ENCODE measurements at places on chromosomes 12 and 14.

- DNase-seq, result no peak
Observed at GRCh38 chr14:106789318-106789717, 1262.9 kb downstream of the TMEM121 start.

- peak; percentile 77 for DNase-seq
Observed at GRCh38 chr12:11553871-11554533, 95.5 kb upstream of the ETV6 start.

DNA sequence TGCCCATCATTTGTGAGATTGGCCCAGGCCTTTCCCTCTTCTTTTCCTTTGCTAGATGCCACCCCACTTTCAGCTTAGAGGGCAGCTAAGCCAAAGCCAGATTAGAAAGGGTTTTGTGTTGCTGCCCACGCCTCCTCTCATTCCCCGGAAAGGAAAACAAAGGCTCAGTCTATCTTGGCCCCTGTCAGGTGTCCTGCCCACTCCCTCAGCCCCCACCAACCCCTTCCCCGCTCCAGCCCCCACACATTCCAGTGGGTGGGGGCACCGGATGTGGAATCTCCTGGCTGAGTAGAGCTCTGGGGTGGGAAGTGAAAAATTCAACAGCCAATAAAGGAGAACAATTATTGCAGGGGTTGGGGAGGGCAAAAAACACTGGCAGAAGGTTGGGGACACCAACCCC, 2.2 kb downstream of the BLOC1S1 start:
- no peak for DNase-seq

GRCh38 chr14:29663281-29663801, 264.3 kb downstream of the PRKD1 start:
- DNase-seq, result no peak

DNA sequence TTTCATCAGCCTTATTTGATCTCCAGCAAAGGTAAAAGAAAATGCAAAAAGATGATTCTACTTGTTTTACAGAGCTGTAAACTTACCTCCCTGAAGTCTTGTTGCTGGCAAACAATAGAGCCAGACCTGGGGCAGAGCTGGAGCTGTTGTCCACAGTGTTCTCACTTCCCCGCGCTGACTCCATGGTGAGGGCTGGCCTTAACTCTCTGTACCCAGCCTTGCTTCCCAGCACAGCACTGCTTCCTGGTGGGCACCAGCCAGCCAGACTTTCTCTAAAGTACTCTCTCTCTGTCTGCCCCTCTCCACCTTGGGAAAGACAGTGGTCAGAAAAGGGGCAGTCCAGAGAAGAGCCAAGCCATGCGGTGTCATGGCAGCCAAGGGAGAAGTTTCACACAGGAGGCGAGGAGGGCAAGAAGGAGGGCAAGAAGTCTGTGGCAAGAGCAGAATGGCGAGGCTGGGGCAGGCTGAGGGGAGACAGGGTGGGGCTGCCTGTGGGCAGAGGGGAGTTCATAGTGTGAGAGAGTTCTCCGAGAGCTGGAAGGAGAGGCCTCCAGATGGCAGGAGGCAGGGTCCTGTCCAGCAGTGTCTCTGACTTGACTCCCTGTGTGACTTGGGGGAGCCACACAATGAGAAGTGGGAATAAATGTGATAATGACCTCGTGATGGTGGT, 9.3 kb downstream of the EVL start:
- no peak for DNase-seq

GRCh38 chr12:130613131-130613530, 103.0 kb downstream of the RIMBP2 start:
- DNase-seq, result no peak

- DNase-seq, result no peak
Observed at GRCh38 chr12:46101485-46101869, 111.1 kb upstream of the SCAF11 start.

GRCh38 chr12:92158796-92159439, 13.3 kb upstream of the BTG1 start:
- DNase-seq, result peak; percentile 73

GRCh38 chr12:22056607-22057006, 10.6 kb downstream of the CMAS start:
- no peak for DNase-seq

- DNase-seq, result no peak
Observed at GRCh38 chr12:57605811-57606311, 1.2 kb downstream of the DTX3 start.

DNA sequence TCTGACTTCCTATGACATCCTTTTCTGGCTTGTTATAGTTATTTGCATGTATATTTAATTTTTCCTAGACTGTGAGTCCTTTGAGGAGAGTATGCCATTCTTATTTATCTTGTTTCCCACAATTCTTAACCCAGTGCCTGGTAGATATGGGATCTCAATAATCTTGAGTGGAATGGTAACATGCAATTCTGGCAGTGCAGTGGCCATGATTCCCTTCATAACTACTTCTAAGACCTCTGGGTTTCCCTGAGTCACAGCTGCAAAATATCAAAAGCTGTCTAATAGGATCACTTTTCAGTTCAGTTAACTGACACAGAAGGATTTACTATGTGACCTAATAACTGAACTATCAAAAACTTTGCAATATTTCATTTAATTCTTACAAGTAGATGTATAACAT, 135.0 kb downstream of the ADAMTS20 start:
- DNase-seq, result no peak

- DNase-seq, result no peak
Observed at GRCh38 chr14:97058589-97058988, 261.4 kb downstream of the VRK1 start.

DNA sequence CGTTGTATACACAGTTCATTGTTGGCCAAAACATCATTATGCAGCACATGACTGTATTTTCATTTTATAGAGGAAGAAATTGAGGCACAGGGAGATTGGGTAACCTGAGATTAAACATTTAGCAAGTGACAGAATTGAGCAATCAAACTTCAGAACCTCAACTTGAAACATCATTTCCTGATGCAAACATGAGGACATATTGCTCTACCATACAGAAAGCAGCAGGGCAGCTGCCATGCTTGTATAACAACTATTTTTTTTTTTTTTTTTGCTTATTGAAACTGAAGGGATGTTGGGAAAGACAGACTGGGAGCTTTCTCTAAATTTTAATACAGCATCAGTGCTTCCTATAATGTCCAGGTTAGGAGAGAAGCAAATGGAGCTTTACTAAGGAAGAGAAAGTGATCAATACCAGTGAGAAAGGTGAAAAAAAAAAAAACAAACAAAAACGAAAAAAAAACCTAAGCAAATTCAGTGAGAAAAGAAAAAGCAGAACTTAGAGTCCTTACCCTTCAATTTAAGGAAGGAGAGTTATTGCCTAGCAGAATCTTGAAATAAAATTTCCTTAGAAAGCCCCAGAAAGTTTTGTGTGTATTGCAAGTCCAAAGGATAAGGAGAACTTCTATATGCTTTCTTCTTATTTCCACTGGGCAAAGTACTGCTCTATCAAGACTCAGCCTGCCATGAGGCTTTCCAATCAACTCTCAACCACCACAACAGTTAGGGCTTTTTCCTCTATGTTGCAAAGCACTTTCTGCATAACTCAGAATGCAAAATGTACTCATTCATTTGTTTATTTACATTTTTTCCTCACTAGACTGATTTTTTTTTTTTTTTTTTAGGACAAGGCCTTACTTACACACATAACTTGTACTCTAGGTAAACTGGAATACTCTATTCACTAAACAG, 21.6 kb downstream of the BTG1 start:
- peak; percentile 92 for DNase-seq

GRCh38 chr14:96592591-96593386, 90.6 kb downstream of the PAPOLA start:
- DNase-seq, result peak; percentile 83

GRCh38 chr14:45222485-45223262, 30.3 kb downstream of the MIS18BP1 start:
- DNase-seq, result peak; percentile 13

DNA sequence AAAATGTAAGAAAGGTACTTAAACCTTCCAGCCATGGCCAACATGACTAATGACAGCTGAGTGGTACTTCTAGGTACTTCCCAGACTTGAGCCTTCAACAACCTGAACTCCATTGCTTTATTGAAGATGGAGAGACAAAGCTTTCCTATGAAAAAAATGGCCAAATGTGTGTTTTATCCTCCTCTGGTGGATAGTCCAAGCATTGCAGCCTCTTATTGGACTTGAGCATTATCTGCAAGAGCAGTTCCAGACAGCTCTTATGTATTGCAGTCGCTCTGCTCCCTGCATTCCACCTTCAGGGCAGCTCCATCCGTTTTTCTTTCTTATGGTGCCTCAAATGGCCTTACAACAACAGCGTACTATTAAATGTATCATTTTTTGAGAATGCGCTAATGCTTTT, 588.2 kb downstream of the NRXN3 start:
- DNase-seq, result peak; percentile 8

- DNase-seq, result no peak
Observed at GRCh38 chr14:65065719-65066118, 36.6 kb downstream of the MAX start.

GRCh38 chr12:116339800-116340371, 62.4 kb upstream of the MED13L start:
- peak; percentile 67 for DNase-seq

- no peak for DNase-seq
Observed at GRCh38 chr14:103625356-103626095, 3.5 kb upstream of the KLC1 start.

DNA sequence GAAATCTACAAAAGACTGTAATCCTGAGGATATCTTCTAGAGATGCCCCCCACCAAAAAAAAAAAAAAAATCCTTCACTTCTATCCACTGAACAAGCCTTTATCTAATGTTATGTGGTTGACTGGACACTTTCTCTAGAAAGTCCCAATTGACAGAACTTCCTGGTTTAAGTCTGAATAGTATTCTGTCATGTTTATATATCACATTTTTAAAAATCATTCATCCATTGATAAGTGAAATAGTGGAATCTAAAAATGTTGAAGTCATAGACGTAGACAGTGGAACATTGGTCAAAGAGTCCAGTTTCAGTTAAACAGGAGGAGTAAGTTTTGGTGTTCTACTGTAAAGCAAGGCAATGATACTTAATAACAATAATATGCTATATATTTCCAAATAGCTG, 297.0 kb downstream of the SSPN start:
- no peak for DNase-seq

DNA sequence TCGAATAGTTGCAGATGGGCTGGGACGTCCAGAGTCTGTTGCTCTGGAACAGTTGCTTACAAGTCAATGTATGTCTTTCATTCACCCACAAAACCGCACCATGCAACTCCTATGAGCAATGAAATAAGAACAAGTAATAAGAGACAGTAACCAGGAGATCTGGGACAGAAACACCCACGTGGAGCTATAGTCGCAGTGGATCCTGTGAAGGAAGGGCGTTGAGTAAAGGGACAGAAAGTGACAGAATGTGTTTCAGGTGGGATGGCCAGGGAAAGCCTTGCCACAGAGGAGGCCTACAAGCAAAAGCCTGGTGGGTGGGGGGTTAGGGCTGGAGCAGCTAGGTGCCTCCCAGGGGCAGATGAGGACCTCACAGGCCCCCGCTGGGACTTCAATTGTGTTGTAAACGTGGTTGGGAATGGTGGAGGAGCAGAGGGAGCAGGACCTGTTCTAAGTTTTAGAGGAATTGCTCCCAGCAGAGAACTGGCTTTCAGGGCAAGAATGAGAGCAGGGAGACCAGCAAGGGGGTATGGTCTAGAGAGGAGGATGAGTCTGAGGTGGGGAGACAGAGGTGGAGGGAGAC, 86.7 kb upstream of the FZD10 start:
- no peak for DNase-seq

- no peak for DNase-seq
Observed at GRCh38 chr12:47014474-47014873, 64.9 kb upstream of the PCED1B start.

- DNase-seq, result peak; percentile 52
Observed at GRCh38 chr12:9991876-9992275, 7.0 kb downstream of the CLEC1B start.

GRCh38 chr12:81080431-81080983, 2.6 kb downstream of the ACSS3 start:
- no peak for DNase-seq

DNA sequence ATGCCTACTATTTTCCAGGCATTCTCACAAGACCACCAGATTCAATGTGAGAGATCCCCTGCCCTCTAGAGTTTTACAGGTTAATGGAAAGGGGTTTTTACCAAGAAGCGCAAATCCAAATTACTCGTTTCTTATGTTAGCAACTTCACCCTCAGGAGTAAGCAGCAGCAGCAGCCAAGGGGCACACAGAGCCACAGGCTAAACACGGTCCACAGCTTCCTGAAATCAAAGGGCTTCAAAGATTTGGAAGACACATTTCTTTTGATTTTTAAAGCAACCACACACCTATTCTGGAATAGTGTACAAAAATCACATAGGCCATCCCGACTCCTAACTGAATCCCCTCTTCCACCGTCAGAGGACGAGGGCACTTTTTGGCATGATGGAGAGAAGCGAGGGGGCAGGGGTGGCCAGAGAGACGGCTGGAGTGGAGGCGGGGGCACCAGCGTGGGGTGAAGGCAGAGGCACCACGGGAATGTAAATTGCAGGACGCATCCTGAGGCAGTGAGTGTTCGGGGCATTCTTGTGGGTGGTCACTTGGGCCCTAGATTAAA, 107.0 kb downstream of the ARF6 start:
- no peak for DNase-seq

GRCh38 chr14:31205681-31206535, 1.7 kb downstream of the HECTD1 start:
- peak; percentile 28 for DNase-seq

DNA sequence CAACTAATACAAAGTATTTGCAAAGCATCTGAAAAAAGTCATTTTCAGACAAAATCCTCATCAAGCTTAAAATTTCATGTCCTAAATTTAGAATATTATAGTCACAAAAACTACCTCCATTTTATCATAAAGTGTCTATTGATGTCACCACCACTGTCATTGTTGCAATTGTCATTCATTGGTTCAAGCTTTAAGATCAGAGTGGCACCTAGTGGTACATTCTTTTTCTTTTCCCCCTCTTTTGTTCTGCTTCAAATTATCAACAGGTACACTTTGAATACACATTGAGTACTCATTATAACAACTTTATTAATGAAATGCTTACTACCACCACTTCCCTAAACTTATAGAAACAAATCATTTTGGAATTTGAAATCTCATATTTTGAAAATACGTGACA, 379.8 kb downstream of the SEC23A start:
- DNase-seq, result no peak

- no peak for DNase-seq
Observed at GRCh38 chr14:105473033-105473676, 1.5 kb upstream of the CRIP2 start.

- no peak for DNase-seq
Observed at GRCh38 chr12:67471810-67472209, 176.7 kb upstream of the DYRK2 start.

DNA sequence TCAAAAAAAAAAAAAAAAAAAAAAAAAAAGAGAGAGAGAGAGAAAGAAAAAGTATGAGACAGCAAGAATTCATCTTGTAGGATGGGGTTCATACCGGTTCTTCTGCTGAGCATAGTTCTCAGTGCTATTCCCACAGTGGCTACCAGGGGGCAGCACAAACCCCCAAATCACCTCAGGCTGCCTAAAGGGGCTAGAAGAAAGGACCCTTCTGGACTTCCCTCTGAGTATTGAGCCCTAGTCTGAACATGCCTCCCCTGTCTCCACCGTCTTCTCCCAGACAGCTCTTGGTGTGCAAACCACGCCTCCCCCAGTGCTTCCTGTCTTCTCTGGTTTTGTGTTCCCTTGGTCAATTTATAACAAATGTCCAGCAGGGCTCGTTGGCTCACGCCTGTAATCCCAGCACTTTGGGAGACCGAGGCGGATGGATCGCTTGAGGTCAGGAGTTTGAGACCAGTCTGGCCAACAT, 31.3 kb upstream of the SMUG1 start:
- peak; percentile 66 for DNase-seq

Data from suppressor macrophage treated with lipopolysaccharide for 1 hour (primary cell).